ENCODE measurements at places on chromosomes 4 and X.

GRCh38 chr4:13268165-13268564 is 216.0 kb downstream of the RAB28 start:
- no peak for DNase-seq

GRCh38 chr4:120865985-120866384 is 56.5 kb downstream of the PRDM5 start:
- no peak for DNase-seq

- DNase-seq = no peak
These were observed 18.8 kb upstream of the VSIG1 start for GRCh38 chrX:108025954-108026600.

GRCh38 chr4:38146383-38146782 is 186.2 kb downstream of the PTTG2 start:
- no peak for DNase-seq

DNA sequence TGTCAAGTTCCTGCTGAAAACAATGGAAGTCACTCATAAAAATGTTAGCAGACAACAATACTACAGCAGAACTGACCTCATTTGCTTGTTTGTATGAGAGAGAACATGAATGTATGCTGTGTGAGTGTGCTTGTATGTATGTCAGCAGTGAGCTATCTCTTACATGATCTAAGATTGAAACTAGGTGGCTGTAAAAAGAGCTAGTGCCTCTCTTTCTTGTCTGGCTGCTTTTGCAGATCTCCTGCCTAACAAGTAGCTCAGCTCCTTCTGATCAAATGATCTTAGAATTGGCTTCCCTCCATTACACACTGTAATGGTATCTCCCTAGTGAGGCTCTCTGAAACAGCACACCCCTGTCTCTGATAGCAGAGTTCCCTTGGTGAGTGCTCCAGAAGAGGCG is 20.7 kb downstream of the PAK3 start:
- DNase-seq = no peak

GRCh38 chr4:66340286-66340893 is 670.1 kb upstream of the EPHA5 start:
- no peak for DNase-seq

DNA sequence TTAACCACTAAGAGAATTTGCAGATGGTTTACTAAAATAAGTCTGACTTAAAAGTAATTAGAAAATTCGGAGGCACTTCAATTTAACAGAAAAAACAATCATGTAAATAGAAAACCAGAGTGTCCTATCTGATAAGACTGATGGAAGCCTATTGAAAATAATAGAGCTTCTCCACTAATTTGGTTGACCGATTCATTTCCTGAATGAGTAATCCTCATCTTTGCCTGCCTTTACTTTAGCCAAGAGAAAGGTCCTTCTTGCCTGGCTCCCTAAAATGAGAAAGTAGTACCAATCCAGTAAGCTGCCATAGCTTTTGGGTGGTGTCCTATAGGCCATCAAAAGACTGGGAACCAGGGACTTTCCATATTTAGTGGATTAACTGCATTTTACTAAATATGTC is 48.4 kb downstream of the KCNIP4 start:
- no peak for DNase-seq

- no peak for DNase-seq
These were observed 89.9 kb downstream of the CEP135 start for GRCh38 chr4:56038487-56039162.

DNA sequence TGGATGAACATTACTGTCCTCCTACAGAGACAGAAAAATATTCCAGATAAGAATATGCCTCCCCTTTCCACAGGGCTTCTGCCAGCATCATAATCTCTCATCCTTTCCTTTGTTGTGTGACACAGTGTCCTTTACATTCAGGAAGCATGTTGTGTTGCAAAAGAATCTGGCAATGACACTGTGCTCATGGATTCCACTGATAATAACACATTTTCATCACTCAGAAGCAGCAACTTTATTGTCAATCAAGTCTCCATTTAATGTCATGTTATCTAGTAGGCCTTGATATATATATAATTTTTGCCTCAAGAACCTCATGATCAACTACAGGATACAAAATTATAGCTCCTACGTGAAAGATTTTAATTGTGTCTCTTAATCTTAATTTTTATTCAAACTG is 833.9 kb downstream of the FSTL5 start:
- no peak for DNase-seq

DNA sequence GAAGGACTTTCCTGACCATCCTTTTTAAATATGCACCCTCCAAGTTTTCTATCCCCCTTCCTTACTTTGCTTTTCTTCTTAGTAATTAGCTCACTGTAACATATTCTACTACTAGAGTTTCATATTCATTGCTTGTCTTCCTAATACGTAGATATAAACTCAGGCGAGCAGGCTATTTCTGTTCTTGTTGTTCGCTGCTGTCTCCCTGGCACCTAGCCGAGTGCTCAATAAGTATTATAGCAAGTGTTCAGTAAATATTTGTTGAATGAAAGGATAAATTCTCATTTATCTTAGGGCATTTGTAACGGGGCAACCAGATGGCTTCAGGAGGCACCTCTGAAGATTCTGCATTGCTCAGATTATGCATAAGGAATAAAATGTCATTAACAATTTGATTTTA is 6.8 kb upstream of the RHOH start:
- no peak for DNase-seq

- no peak for DNase-seq
These were observed 47.3 kb downstream of the PJA1 start for GRCh38 chrX:69117876-69118526.

DNA sequence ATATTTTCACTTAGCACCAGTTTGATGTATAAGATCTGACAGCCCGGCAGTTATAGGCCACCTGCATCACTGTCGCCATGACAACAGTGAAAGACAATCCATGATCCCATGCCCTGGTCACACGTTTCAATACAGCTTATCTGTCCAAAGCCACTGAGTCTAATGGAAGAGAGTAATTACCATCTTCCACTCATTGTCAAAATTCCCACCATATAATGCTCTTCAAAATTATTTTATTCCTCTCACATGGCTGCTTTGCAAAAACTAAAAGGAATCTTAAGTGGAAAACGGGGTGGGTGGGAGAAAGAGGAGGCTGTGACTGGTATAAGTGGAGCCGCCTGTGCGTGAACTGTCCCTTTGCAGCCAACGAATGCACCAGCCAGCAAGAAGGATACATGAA is 44.2 kb downstream of the MAML3 start:
- no peak for DNase-seq

- DNase-seq = no peak
These were observed 21.6 kb downstream of the CD38 start for GRCh38 chr4:15799701-15800100.

- DNase-seq = peak; percentile 12
These were observed 146.2 kb upstream of the JADE1 start for GRCh38 chr4:128663325-128663724.

DNA sequence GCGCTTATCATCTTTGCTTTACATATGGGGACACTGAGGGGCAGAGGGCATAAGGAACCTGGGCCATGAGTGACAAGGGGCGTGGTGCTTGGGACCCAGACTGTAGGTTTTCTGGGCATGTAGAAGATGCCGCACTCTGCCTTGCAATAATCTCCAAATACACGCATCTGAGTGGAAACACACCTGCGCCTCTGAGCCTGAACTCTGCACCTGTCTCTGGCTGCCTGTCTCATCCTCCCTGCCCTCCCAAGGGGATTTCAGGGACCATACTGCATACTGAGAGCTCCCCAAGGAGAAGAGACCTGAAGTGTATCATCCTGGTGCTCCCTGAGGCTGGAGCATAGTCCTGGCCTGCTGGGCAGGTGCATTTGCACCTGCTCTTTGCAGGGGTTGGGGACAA is 34.7 kb upstream of the ASMTL start:
- no peak for DNase-seq

DNA sequence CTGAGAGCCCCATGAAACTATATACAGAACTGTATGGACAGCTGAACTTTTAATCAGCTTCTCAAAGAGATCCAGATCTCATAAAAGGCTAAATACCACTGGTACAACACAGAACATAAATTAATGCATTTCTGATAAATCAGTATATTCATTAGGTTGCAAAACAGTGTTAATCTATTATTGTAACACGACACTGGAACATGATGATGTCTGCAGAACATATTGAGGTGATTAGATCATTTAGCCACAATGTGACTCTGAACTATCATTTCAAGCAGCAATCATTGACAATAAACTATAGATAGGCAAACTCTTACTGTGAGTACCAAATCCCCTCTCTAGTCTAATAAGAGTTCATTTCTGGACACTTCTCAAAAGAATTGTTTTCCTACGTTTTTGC is 50.3 kb downstream of the GASK1B start:
- DNase-seq = no peak

DNA sequence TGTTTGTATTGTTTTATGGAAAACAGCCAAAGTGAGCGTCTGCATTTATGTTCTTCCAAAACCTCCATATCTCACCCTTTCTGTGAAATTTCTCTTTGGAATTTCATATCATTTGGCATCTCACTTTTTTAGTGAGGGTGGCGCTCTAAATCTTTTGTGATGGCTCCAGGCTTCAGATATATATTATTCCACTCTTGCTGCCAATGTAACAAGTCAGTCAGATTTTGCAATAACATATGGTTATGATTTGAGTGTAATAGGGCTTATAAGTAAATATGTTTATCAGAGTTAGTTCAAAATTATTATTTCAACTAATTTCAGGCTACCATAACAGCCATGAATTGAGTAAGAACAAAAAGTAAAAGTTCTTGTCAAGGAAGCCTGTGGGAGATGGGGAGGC is 314.7 kb downstream of the PDGFC start:
- DNase-seq = no peak

DNA sequence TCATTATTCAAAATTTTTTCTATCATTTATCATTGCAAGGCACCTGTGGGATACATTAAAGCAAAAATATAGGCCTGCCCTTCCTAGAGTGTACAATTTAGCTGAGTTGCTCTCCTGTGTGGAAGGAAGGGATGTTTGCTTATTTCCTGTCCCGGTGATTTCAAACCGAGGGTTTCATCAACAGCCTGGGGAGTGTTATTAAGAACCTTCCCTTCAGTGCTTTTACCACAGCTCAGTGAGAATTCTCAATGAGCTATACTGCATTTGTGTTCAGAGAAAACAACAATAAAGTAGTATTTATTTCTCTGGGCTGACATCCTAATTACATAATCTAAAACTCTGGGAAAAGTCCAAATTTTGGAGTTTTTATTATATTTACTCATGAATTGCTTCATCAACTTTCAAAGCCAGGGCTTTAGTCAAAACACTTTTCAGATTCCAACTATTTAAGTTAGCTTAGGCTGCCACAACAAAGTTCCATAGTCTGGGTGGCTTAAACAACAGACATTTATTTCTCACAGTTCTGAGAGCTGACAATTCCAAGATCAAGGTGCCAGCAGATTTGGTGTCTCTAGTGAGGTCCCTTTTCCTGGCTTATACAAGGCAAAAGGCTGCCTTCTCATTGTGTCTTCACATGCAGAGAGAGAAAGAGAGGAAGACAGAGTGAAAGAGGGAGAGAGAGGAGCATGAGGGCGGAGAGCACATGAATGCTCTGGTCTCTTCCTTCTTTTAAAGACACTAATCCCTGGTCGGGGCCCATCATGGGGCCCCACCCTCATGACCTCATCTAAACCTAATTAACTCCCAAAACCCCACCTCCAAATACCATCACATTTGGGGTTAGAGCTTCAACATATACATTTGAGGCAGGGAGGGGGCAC is 62.6 kb downstream of the MMRN1 start:
- no peak for DNase-seq

- no peak for DNase-seq
These were observed 1938.9 kb upstream of the TENM3 start for GRCh38 chr4:180304321-180304720.

DNA sequence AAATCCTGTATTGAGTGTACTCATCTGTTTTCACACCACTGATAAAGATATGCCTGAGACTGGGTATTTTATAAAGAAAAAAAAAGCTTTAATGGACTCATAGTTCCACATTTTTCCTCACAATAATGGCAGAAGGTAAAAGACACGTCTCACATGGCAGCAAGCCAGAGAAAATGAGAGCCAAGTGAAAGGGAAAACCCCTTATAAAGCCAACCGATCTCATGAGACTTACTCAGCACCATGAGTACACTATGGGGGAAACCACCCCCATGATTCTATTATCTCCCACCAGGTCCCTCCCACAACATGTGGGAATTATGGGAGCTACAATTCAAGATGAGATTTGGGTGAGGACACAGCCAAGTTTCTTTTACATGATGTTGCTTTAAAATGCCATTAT is 171.9 kb downstream of the GALNTL6 start:
- DNase-seq = no peak

GRCh38 chrX:113743069-113743468 is 840.8 kb upstream of the HTR2C start:
- no peak for DNase-seq

DNA sequence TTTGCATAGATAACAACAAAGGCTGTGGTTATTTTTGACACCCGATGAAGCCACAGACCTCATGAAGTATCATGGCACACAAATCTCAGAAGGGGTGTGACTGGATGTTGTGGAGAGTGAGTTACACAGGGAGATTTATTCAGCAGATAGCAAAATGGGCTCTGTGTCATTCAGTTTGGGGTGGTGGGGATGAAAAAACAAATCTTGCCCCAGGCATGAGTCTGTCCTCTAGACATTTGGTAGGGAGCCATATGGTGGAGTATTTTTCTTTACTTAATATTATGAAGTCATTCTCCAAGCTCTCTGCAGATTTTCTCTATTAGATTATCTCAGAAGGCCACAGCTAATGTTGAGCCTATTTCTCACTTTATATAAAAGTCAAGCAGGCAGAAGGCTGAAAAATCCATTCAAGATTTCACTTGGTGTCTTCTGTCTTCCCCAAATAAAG is 277.1 kb upstream of the TENM3 start:
- DNase-seq = no peak

DNA sequence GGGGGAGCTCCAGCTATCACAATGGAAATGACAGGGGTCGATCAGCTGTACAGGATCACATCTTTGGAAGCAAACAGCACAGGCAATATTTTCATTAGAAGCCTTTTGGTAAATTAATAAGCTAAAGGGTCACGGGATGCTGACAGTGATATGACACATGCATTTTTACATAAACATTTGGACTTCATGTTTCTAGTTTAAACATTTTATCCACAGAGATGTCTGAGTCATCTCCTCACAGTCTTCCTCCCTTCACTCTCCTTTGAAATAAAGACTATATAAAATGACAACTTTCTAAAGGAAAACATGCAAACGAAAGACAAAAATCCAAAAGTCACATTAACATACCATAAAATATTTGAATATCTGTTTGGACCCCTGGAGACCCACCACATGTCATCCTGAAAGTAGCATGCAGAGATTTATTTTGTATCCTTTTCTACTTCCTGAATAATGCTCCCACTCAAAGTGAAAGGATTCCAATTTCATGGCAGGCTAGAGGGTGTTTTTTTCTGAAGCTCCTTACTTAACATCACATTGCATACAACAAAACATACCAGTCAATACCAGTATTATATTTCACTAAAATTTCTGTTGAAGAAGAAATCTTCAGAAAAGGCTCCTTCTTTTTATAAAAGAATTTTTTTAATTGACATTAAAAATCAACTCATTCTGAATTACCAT is 200.1 kb upstream of the PPARGC1A start:
- no peak for DNase-seq

GRCh38 chr4:169342906-169343564 is 72.3 kb upstream of the SH3RF1 start:
- no peak for DNase-seq
